ENCODE measurements at places on chromosomes 1 and 21. TPM values are rescaled to one million over a fixed set of nuclear protein-coding genes. Genes with fewer than 3 reads are reported as not detected.

DNA sequence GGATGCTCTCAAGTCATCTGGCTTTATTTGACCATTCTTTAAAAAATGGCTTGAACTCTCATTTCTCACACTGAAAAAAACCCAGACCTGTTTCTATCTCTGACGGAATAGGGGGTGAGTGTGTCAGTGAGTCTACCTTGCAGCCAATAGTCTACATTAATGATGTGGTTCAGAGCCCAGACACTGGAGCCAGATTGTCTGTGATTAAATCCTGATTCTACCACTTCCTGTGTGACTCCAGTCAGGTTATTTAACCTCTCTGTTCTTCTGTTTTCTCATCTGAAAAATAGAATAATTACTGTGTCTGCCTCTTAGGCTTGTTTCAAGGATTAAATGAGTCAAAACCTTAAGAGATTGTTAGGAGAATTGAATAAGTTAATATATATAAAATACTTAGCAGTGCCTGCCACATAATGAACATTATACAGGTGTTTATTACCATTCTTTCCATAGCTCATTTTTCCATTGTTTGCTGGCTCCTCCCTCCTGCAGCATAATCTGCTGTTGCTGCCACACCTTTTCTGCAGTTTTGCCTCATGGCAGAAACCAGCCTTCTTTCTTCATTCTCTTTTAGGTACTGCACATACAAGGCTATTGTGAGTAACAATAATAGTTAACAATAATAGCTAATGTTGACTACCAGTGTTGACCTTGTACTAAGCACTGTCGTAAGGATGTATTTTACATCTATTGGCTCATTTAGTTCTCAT, 157.6 kb upstream of the IVNS1ABP start:
- no peak for DNase-seq
- H3K4me3 ChIP-seq: no peak overlapping the region
- H3K27ac ChIP-seq: no peak overlapping the region
- H3K36me3 ChIP-seq: no peaks in the 10 kb centered on the region
- no peaks in the 10 kb centered on the region for H3K4me1 ChIP-seq

Gene ERICH3
- not detected for total RNA-seq

DNA sequence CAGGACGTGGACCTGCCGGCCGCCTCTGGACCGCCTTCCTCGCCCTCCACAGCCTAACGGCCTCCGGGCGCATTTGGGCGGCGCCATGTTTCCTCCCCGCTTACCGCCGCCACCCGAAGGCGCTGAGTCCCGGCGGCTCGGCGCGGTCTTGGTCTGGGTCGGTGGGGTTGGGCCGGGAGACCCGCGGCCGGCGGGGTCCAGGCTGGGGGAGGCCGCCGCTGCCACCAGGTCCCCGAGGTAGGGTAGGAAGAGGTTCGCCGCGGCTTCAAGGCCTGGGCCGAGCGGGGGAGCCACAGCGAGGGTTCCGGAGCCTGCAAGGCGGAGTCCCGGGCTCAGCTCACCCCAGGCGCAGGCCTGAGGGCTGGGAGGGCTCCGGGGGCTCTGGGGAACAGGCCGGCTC, 5.5 kb downstream of the OR2C3 start:
- no peaks in the 10 kb centered on the region for H3K4me1 ChIP-seq
- H3K4me3 ChIP-seq: no peak overlapping the region
- no peaks in the 10 kb centered on the region for H3K27me3 ChIP-seq
- no peak overlapping the region for H3K27ac ChIP-seq

GRCh38 chr1:33893147-33893830, 29.4 kb downstream of the HMGB4 start:
- H3K4me1 ChIP-seq: no peaks in the 10 kb centered on the region
- no peaks in the 10 kb centered on the region for H3K27me3 ChIP-seq
- H3K4me3 ChIP-seq: no peak overlapping the region
- H3K36me3 ChIP-seq: no peaks in the 10 kb centered on the region
- H3K27ac ChIP-seq: no peak overlapping the region
- DNase-seq: no peak

GRCh38 chr1:204672482-204673121, 12.9 kb downstream of the LRRN2 start:
- H3K27ac ChIP-seq: no peak overlapping the region
- peaks cover 34% of the 10 kb centered on the region for H3K27me3 ChIP-seq
- DNase-seq: no peak
- H3K4me1 ChIP-seq: no peaks in the 10 kb centered on the region
- no peaks in the 10 kb centered on the region for H3K36me3 ChIP-seq
- no peak overlapping the region for H3K4me3 ChIP-seq

DNA sequence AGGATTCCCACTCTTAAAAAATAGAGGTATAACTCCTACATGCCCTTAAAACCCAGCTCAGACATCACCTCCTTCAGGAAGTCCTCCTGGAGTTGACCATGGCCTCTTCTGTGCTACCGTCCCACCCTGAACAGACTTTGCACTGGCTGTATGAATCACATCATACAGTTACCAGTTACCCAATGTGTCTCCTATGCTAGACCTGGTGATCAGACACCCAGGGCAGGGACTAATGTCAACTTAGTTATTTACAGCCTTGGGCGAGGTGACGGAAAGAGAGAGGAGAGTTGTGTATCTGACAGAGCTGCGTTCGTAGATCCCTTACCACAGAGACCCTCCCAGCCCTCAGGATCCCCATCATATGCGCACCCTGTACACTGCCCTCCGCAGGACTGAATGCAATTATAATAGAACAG, 72.7 kb downstream of the SLC66A1 start:
- H3K36me3 ChIP-seq: peaks cover 8% of the 10 kb centered on the region
- no peak overlapping the region for H3K27ac ChIP-seq
- 0 out of 2 replicates have a peak, but pooled peaks cover under 1% of the 10 kb centered on the region for H3K4me1 ChIP-seq
- H3K4me3 ChIP-seq: no peak overlapping the region

DNA sequence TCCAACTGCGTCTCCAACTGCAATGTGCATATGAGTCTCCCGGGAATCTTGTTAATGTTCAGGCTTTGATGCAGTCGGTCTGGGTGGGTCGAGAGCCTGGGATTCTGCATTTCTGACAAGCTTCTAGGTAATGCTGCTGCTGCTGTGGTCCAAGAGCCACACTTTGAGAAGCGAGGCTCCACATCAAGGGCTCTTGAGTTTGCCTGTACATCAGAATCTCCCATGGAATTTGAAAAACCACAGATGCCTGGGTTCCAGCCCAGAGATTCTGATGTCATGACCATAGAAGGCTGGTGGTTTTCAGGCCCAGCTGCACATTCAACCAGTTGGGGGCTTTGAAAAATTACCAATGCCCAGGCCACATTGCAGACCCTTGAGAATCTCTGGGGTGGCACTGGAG, 93.9 kb upstream of the TARDBP start:
- no peaks in the 10 kb centered on the region for H3K27me3 ChIP-seq
- peak; percentile 51 for DNase-seq
- no peaks in the 10 kb centered on the region for H3K36me3 ChIP-seq
- H3K4me1 ChIP-seq: no peaks in the 10 kb centered on the region
- no peak overlapping the region for H3K27ac ChIP-seq

GRCh38 chr21:42540396-42540795, 26.7 kb downstream of the SLC37A1 start:
- no peaks in the 10 kb centered on the region for H3K36me3 ChIP-seq
- DNase-seq: no peak
- no peak overlapping the region for H3K4me3 ChIP-seq
- H3K27me3 ChIP-seq: no peaks in the 10 kb centered on the region
- no peaks in the 10 kb centered on the region for H3K4me1 ChIP-seq

Gene FASLG
- total RNA-seq: not detected

DNA sequence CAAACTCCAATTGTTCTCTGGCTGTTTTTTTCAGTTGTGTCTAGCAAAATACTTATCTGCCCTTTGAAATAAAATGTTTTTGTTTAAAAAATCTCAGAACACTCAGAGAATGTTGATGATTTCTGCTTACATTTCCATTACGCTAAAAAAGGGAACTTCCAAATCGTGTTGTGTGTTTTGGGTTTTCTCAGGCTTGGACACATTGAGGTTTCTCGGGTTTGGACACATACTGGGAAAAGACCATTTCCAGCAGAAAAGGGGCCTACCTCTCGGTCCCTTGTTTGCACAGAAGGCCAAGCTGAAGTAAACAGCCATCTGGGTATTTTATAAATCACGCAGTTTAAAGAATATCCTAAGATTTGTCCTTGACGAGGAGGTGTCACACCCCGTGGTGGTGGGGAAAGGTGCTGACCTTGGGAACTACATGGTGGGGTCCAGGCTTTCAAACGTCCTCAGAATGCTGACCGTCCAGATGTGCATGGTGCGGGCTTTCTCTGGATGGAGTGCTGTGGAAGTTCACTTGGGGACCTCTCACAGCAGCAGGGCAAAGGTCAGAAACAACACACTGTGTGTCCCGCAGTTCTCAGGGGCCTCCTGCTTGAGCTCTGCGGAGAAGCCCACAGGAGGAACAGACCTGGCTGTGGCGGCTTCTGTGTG, 67.8 kb downstream of the SLC37A1 start:
- no peaks in the 10 kb centered on the region for H3K4me1 ChIP-seq
- H3K27me3 ChIP-seq: no peaks in the 10 kb centered on the region
- H3K4me3 ChIP-seq: no peak overlapping the region
- H3K36me3 ChIP-seq: no peaks in the 10 kb centered on the region

DNA sequence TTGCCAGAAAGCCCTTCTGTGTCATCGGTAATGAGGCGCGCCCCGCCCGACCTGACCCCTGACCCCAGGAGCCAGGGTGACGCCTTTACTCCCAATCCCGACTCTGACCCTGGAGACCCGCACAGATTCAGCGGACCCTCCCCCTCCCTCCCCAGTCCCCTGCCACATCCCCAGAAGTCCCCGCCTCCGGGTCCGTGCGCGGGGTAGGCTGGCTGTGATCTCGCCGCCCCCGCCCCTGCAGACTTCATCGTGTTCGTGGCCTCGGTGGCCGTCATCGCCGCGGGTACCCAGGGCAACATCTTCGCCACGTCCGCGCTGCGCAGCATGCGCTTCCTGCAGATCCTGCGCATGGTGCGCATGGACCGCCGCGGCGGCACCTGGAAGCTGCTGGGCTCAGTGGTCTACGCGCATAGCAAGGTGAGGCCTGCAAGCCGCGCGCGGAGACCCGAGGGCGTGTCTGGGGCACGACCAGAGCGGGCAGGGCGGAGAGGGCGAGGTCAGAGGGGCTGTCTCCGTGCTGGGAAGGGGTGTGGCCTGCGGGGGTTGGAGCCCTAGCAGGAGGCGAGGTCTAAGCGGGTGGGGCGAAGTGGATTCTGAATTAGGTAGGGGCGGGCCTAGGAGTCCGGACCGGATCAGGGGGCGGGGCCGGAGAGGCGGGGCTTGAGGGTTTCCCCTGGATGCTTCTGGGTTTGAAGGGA, 34.8 kb downstream of the KCNQ4 start:
- no peaks in the 10 kb centered on the region for H3K4me1 ChIP-seq
- no peak for DNase-seq

GRCh38 chr1:172969611-172970010, 81.1 kb downstream of the TNFSF18 start:
- peak overlapping the region; percentile 87 for H3K27ac ChIP-seq
- H3K4me3 ChIP-seq: no peak overlapping the region
- DNase-seq: peak; percentile 47
- H3K36me3 ChIP-seq: no peaks in the 10 kb centered on the region
- H3K4me1 ChIP-seq: peaks cover 43% of the 10 kb centered on the region
- no peaks in the 10 kb centered on the region for H3K27me3 ChIP-seq

GRCh38 chr1:15869413-15869812, 21.9 kb downstream of the SPEN start:
- no peaks in the 10 kb centered on the region for H3K27me3 ChIP-seq
- peaks cover 14% of the 10 kb centered on the region for H3K36me3 ChIP-seq
- DNase-seq: no peak
- H3K4me3 ChIP-seq: no peak overlapping the region

DNA sequence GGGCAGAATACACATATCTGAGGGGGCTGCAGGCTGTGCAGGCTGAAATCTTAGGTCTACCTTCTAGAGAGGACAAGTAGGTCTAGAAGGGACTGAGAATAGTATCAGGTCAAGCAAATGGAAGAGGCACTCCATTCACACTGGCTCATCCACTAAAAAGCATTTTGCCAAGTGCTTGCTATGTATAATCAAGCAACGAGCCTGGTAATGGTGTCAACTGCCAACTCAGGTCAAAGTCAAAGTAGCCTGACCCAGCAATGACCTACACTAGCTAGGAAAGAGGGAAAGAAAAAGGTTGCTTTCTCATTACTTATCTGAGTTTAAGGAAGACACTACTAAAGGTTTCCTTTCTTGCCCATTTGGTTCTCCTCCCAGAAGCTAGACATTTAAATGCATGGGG, 10.8 kb downstream of the KCND3 start:
- DNase-seq: no peak
- H3K36me3 ChIP-seq: peaks cover 7% of the 10 kb centered on the region
- no peak overlapping the region for H3K4me3 ChIP-seq
- H3K4me1 ChIP-seq: peaks cover 21% of the 10 kb centered on the region

DNA sequence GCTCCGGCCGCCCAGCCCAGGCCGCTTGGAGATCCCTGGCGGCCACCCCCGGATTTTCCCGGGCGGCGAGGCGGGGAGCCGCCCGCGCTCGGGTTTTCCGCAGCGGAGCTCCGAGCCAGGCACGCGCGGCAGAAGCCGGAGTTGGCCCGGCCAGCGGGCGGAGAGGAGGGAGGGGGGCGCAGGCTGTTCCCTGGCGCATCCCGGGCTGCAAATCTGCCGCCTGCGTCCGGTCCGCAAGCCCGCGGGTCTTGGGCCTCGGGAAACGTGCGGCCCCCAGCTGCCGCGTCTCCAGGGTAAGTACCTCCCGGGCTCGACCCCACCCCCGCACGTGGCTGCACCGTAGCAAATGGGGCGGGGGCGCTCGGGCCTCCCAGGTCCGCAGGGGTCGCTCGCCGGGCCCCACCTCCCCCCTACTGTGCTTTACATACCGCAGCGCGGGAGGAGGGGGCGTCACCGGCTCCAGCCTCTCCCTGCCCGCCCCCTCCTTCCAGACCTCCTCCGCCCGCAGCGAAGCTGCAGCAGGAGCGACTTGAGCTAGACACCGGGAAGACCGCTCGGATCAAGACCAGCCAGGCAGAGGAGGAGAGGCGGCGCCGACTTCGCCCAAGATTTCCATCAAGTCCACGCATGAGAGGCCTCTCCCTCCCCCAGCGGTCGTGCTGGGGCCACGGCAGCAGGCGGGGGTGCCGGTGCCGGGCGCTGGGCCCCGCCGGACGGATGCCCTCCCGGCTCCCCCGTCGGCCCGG, 1.6 kb downstream of the TMEM200B start:
- H3K4me1 ChIP-seq: no peaks in the 10 kb centered on the region
- no peak for DNase-seq
- peaks cover under 1% of the 10 kb centered on the region for H3K36me3 ChIP-seq

Gene GAS5
- 540 TPM for total RNA-seq

DNA sequence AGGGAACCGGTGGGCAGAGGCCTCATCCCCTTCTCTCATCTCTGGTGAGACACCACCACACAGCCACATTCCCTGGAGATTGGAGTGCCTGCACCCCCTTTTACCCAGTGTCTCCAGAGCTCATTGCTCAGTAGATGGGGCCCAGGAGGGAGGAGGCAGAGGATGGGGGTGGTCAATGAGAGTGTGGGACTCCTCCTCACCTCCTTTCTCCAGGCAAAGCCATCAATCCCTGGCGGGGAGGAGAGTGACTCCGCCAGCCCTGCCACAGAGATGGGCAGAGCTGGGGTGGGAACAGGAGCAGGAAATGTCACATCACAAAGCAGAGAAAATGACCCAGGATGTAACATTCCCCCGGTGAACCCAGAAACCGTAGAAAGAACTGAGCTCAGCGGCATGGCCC, 117.2 kb downstream of the MATN1 start:
- no peak overlapping the region for H3K4me3 ChIP-seq
- no peaks in the 10 kb centered on the region for H3K4me1 ChIP-seq
- H3K27me3 ChIP-seq: no peaks in the 10 kb centered on the region

Measured in SJCRH30 (cell line).